ENCODE measurements at places on chromosomes 5 and 9. TPM values are rescaled to one million over a fixed set of nuclear protein-coding genes. Genes with fewer than 3 reads are reported as not detected.

Gene GRXCR2
- total RNA-seq, result not detected

Gene ZNF454
- total RNA-seq, result 0.69 TPM

DNA sequence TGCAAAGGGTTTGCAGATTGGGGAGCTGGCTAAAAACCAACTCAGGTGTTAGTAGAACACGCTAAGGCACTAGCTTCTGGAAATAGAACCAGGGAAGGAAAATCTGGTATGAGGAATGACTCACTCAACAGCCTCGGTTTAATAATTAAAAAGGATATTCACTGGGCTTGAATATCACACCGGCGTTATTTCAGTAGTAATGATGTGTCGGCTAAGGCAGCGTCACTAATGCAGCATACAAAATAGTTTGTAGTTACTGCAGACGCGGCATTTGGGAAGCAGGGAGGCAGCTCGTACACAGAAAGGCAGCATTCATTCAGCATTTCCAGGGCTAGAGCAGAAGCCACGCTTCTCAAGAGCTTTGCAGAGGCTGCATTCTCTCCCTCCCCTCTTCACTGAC lies 1.7 kb downstream of the ADRA1B start:
- peak; percentile 90 for DNase-seq

DNA sequence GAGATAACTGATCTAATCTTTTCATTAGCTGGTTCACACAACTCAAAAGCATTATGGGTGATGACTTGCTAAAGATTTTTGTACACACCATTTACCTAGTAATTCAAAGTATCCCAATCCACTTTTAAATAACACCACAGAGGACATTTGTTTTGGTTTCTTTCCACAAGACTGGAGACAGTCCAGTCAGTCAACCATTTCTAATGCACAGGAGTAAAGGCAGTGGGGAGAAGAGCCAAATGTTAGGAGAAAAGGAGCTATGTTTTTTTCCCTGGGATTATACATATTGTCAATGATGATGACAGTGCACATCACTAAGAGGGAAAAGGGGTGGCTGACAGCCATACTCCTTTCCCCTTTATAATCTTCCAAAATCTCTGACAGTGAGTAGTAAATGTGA lies 240.9 kb downstream of the GABRB2 start:
- peak; percentile 32 for DNase-seq

GRCh38 chr9:89413963-89414638 lies 83.8 kb downstream of the SEMA4D start:
- no peak for DNase-seq

- no peak for DNase-seq
Measured at GRCh38 chr5:151218177-151218576, 5.7 kb downstream of the CCDC69 start.

GRCh38 chr5:35656721-35657120 lies 39.1 kb downstream of the SPEF2 start:
- DNase-seq, result no peak

DNA sequence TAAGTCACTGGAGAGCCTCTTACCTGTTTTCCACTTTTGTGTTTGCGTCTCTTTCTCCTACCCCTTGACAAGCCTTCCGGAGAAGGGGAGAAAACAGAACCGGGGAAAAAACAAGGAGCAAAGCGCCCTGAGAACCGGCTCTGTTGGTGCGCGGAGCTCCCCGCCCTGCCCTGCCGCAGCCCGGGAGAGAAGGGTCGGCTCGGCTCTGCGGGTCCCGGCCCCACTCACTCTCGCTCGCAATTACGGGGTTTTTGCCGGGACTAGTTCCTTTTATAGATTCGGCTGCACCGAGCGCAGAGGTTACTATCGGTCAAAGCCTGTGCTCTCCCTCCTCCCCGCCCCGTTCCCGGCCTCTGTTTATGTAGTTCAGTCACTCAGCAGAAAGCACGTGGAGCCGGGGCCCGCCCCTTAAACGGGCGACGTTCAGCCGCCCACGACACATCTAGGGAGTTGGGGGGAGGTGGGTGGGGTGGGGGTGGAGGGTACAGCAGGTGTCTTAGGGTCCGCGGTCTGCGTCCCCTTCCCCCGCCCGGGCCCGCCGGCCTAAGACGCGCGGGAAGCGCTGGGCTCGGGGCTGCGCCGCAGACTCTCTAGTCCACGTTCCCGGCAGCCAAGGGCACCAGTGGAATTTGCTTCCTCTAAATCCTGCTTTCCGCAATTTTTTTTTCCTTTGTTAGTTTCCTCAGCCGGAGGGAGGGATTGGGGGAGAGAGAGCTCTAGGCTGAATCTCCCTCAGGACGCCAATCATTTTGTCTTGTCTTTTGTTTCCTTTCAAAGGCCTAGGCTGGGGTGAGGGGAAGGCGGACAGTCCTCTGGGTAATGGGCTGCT lies at the start of gene ABCA1:
Gene ABCA1, minus strand, starts transcription at position 244 of the 829 bp plus-strand sequence. CDS start 24,476 bp downstream, outside the sequence.
- peak; percentile 64 for DNase-seq
